ENCODE measurements at places on chromosomes 5 and 9.
A peak's percentile ranks its signal among the peaks of the same experiment; 100 is the strongest.

GRCh38 chr9:34568133-34568532 is 21.4 kb downstream of the CNTFR start:
- no peak for DNase-seq

- no peak for DNase-seq
Observed at GRCh38 chr9:16150501-16150900, 597.7 kb downstream of the CCDC171 start.

DNA sequence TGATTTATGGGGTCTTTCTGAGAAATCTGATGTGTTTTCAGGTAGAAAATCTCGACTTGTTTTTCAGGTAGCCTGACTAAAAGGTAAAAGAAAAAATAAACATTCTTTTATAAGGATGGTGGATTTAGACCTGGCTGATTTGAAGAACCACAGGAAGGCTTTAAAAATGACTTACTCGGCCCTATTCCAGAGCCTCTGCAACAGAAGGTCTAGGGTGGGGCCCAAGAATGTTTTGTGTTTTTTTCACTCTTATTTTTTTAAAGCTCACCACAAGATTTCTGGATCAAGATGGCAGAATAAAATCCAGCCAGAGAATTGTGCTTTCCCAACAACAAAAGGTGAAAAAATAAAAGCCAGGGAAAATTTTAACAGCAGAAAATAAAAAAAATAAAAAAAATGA is 59.1 kb downstream of the FNBP1 start:
- no peak for DNase-seq

DNA sequence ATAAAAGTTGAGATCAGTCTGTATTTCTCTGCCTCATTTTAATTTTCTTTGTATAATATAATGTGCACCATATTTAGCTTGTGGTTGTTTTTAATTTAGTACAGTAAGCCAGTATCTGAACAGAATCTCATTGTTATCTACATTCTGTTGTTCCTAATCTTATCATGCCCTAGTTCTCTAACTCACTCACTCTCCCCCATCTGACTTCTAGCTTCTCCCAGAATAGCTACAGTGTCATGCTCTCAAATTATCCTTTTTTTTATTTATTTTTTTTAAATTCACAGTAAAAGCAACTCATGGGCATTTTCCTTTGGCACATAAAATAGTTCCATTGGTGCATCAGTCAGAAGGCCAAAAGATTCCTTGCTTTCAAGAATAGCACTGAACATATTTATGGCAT is 156.6 kb downstream of the TRPM3 start:
- no peak for DNase-seq

GRCh38 chr5:66872736-66873331 is 276.6 kb downstream of the MAST4 start:
- DNase-seq, result no peak

DNA sequence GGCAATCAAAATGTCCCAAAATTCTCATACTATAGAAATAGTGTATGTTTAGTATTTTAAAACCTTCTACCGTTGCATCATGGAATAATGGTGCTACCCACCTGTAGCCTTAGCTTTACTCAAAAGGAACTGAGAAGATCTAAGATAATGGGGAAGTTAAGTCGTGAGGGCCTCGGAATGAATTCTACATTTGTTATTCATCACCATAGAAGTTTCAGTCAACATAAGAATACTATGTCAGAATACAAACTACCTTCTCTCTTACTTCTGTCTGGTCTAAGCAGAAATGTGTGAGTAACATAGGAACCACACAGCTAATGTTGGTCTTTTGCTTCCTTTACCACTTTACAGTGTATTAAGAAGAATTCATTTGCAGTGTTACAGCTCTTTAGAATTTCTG is 43.2 kb downstream of the RFK start:
- no peak for DNase-seq

- no peak for DNase-seq
Observed at GRCh38 chr5:98173334-98173733, 600.1 kb upstream of the RGMB start.

DNA sequence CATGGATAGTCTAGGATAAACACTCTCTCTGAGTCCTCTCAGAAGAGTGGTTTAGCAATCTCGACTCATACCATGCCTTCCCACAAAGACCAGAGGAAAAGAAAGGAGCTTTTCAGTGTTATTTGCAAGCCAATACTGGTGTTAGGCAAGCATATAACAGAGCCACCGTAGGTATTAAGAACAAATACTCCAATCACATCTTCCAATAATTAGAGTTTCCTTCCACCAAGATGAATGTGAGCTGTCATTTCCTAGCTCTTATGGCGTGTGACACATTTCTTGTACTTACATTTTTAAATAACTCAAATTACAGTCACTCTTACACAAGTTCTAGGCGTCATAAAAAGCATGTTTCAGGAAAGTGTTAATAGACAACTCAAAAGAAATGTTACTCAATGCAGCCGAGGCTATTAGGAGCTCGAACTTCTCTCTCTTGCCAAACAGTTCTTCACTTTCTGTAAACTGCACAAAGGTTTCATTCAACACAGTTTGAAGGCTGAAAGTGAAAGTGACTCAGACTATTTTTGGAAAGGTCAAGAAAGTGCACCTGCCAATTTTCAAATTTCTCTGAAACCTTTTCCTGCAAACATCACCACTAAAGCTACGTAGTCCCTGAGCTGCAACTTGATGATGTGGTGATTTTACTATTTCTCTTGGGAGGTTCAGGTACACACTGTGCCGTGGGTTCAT is 153.8 kb downstream of the AUH start:
- no peak for DNase-seq

DNA sequence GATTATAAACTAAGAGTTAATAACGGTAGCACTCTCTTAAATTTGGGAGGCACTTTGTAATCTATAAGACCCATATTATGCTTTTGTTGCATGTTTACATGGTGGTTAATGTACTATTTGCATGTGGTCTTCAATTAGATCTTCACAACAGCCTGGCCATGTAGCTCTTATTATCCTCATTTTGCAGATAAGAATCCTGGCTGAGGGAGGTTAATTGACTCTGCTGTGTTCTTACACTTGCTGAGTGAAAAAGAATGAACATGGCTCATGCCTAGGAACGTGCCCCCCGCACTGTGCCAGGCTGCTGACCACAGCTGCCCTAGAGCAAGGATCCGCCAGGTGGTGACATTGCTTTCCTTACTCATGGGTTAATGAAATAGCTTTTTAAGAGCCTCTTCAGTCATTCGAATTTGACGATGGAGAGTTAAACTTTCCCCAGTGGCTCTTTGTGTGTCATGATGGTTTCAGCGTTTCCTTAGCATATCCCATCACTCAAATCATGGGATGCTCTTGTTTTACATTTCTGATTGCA is 97.9 kb downstream of the CDH6 start:
- no peak for DNase-seq

- DNase-seq, result no peak
Observed at GRCh38 chr9:76987594-76988200, 31.8 kb upstream of the FOXB2 start.

- no peak for DNase-seq
Observed at GRCh38 chr9:33046061-33046460, 21.0 kb downstream of the DNAJA1 start.

GRCh38 chr9:89361031-89361430 is 42.7 kb downstream of the SECISBP2 start:
- no peak for DNase-seq

GRCh38 chr5:91307048-91307447 is 76.1 kb downstream of the ARRDC3 start:
- peak; percentile 52 for DNase-seq

- no peak for DNase-seq
Observed at GRCh38 chr5:123450114-123450513, 26.9 kb upstream of the CEP120 start.

- no peak for DNase-seq
Observed at GRCh38 chr9:123964761-123965160, 34.8 kb upstream of the DENND1A start.

DNA sequence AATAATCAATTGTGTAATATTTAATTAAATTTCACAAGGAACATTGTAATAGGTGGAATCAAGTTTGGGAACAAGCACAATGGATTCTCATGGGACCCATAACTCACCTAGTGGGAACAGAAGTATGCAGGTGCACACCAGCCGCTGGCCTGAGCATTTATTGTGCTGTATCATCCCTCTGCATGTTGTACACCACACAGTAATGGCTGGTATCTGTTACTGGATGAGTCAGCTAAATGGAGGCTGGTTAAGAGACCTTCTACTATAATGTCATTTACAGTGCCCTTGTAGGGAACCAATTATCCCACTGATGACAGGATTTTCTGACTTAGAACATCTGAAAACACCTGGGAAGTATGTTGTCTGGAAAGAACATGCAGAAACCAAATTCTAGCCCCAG is 3.2 kb upstream of the MAP3K1 start:
- DNase-seq, result no peak

DNA sequence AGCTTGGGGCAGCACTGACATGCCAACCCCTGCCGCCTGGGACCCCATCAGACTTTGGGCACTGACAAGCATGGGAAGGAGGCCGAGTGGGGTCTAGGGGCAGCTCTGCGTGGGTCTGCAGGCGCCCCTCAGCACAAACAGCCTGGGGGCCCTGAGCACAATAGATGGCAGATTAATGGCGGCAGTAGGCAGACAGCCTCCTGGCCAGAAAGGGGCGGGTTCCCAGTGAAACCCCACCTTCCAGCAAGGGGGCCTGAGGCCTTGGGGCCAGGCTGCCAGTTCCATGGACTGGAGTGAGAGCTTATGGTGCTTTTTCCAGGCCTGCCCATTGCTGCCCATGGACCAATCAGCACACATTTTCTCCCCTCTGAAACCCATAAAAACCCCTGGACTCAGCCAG is 2031.2 kb downstream of the EFNA5 start:
- no peak for DNase-seq

DNA sequence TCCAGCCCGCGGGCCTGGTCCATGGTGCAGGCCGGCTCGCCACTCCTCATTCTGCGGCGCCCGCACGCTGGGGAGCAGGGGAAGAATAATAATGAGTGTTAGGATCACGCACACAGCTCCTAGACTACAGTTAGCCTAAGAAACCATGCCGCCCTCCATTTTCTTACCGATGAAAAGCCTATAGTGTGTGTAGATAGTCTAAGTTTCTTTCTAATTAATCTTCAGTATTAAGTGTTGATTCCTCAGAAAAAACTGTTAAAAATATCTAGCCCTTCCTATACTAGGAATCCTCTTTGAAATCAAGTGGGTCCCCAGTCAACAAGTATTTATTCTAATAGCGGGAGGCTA is 9.3 kb downstream of the ZBED3 start:
- no peak for DNase-seq

- no peak for DNase-seq
Observed at GRCh38 chr9:73996844-73997243, 500.3 kb upstream of the RORB start.

GRCh38 chr9:36433386-36433785 is 33.3 kb upstream of the RNF38 start:
- no peak for DNase-seq

- no peak for DNase-seq
Observed at GRCh38 chr5:128362370-128362769, 175.7 kb downstream of the FBN2 start.

- DNase-seq, result no peak
Observed at GRCh38 chr9:135825435-135826187, 81.7 kb downstream of the CAMSAP1 start.

- no peak for DNase-seq
Observed at GRCh38 chr5:80348171-80348570, 28.4 kb downstream of the SPZ1 start.

- DNase-seq, result no peak
Observed at GRCh38 chr9:99261923-99262322, 39.8 kb downstream of the SEC61B start.

DNA sequence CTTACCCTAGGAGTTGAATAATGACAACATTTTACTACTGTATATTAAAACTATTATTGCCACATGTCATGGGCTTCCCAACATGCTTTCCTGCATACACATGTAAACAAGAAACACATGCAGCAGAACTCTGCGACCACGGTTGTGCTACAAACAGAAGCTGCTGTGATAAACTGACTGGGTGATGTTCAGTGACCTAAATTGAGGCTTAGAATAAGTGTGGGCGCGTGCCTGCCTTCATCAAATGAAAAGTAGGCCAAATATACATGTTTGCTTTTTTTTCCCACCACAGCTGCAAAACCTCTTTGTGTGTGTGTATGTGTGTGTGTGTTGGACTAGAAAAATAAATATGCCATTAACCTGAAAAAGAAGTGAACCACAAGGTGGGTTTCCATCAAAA is 1202.1 kb downstream of the PTPRD start:
- DNase-seq, result no peak

DNA sequence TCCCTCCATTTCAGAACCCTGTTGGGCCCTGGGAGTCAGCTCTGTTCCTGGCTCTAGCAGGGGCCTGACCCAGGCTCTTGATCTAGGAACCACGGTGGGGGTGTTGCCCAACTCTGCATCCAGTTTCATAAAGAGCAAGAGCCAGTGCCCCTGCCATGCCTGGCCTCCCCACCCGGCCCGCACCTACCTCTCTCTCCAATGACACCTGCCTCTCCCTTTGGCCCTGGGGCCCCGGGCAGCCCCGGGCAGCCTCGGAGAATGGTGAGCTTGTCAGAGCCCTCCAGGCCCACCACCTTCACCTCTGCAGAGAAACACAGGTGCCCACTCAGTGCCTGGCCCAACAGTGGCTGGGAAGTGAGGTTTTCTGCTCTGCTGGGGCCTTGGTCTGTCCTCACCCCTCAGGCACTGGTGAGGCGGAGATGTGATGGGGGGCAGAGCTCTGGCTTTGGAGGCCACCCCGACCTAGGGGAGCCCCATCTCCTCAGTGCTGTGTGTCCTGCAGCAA is 1.5 kb downstream of the FCN1 start:
- no peak for DNase-seq

- DNase-seq, result no peak
Observed at GRCh38 chr9:128099932-128100491, 27.5 kb downstream of the PTGES2 start.

- no peak for DNase-seq
Observed at GRCh38 chr5:44150075-44150723, 239.0 kb downstream of the FGF10 start.

GRCh38 chr9:130667120-130667435 is 2.7 kb downstream of the PRDM12 start:
- no peak for DNase-seq

GRCh38 chr5:53239301-53239990 is 129.9 kb upstream of the MOCS2 start:
- DNase-seq, result no peak

GRCh38 chr9:71498691-71499090 is 269.6 kb downstream of the CEMIP2 start:
- no peak for DNase-seq

DNA sequence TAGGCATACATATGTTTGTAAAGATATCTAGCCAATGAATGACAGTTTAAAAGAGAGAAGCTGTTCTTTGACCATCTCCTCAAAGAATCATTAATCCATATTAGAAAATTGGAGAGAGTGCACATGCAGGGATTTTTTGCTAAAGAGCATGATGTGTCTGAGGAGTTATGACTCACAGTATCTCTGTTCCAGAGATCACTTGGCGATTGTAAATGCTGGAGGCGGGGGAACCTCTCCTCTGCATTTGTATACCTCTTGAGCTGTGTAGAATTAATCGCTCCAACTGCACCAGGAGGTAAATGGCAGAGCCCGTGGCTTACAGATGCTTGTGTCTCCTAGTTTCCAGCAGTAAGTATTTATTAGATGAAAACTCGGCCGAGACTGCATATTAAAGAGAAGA is 3.6 kb upstream of the SPATA31D1 start:
- no peak for DNase-seq
